ENCODE measurements at places on chromosomes 11 and 22. TPM values are rescaled to one million over a fixed set of nuclear protein-coding genes. Genes with fewer than 3 reads are reported as not detected.

GRCh38 chr11:17770048-17770652 lies 35.6 kb downstream of the KCNC1 start:
- peak; percentile 58 for ATAC-seq

DNA sequence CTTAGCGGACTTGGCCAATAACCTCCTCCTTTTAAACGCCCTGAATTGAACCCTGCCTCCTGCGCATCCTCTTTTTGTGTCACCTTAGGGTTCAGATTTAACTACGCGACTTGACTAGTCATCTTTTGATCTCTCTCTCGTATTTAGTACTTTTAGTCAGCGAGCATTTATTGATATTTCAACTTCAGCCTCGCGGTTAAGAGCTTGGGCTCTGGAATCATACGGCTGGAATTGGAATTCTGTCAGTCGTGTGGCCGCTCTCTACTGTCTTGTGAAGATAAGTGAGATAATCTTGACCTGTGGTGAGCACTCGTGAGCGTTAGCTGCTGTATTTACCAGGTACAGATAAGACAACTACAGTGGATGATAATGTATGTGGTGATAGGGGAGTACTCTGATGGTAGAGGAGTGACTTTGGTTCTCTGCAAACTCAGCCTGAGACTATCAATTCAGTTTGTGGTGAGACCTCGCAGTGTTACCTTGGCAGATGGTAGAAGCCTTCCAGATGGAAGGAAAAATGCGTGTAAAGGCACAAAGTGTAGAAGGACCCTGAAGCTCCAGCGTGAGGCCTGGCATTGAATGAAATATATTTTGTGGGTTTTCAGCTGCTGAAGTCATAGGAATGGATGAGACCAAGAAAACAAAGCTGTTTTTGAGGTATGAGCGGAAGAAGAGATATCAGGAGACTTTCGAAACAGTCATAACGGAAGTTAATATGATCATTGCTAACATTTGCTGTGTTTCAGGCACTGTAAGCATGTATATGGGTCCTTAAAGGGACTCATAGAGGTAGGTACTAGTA lies 682 bp downstream of the ATM start:
- ATAC-seq = no peak

The WBP2NL gene
- 0.60 TPM for total RNA-seq

- peak; percentile 96 for ATAC-seq
Observed at GRCh38 chr11:363948-364761, 5.1 kb upstream of the B4GALNT4 start.

- no peak for ATAC-seq
Observed at GRCh38 chr11:68950762-68951161, 30.0 kb downstream of the MRGPRD start.

- ATAC-seq = no peak
Observed at GRCh38 chr11:43397251-43397650, 38.5 kb downstream of the TTC17 start.

The PLAAT5 gene
- total RNA-seq = 0.16 TPM

DNA sequence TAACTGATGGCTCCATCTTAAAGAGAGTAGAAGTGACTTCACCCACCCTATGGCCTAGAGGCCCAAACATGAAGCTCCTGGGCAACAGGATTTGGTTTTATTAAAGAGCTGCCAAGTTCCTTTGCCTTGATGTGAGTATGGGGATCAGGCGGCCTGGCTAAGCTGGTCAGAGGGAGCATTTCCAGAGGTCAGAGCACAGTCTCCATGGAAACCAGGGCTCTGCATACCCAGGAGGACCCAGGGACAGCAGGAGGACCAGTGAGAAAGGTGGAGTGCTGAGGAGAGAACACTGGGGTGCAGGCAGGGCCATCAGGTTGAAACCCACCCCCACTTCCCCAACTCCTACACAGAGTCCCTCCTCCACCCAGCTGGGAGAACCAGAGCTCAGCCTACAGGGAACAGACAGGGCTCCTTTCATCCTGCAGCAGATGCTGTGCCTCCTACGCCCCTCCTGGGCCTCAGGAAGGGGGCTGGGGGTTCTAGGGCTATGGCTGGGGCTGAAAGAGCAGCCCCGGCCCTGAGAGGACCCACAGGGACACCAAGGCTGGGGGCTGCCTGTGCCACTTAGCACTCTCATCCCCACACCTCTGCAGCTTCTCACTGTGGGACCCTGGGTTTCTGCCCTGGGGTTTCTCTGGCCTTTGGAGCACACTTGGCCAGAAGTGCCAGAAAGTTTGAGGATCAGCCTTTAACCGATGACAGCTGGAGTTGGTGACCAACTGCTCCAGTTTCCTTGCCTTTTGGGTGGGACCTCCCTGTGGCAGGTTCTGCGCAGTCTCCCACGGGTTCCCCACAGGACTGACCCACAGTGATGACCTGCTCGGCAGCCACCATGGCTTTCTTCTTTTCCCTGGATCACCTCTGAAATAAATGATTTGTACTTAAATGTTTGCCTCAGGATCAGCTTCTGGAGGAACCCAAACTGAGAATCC lies 13.8 kb upstream of the P2RY6 start:
- peak; percentile 21 for ATAC-seq

DNA sequence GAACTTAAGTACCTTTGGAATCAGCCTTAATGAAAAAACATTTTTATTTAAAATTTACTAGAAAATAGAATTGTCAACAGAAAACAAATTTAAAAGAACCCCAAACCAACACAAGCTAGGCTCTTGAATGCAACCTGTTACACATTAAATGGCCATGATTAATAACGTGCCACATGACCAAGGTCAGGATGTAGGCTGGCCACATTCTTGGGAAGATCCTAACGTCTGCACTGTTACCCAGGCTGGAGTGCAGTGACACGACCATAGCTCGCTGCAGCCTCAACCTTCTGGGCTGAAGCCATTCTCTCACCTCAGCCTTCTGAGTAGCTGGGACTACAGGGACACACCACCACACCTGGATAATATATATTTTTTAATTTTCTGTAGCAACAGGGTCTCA lies 126.4 kb upstream of the APOA1 start:
- ATAC-seq = peak; percentile 20

- ATAC-seq = no peak
Observed at GRCh38 chr11:92070026-92070889, 154.4 kb upstream of the FAT3 start.

DNA sequence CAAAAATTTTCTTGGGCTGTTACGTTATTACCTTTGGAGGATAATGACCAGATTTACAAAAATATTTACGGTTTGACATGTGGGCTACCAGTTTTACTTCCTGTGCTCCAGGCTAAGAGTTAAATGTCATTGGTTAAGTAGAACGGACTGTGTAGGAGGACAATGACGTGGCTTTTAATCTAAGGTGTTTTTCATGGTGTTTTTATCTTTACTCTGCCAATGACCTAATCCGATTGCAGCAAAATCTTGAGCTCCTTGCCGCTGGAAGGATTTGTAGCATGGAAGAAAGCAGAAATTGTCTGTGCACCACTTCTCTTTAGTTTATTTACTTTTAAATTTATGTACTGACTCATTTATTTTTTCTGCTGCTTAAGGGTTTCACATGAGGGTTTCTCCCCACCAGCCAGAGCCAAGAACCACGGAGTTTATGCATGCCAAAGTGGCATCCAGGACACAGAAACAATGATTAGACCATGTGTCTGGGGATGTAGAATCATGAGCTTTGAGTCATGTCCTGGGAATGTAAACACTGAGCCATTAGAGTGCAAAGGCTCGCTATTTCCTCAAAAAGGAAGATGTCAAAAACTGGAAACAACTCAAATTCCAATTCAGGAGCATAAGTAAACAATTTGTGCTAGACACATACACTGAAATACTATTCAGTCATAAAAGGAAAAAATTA lies 1.9 kb upstream of the CARD16 start:
- ATAC-seq = peak; percentile 67

DNA sequence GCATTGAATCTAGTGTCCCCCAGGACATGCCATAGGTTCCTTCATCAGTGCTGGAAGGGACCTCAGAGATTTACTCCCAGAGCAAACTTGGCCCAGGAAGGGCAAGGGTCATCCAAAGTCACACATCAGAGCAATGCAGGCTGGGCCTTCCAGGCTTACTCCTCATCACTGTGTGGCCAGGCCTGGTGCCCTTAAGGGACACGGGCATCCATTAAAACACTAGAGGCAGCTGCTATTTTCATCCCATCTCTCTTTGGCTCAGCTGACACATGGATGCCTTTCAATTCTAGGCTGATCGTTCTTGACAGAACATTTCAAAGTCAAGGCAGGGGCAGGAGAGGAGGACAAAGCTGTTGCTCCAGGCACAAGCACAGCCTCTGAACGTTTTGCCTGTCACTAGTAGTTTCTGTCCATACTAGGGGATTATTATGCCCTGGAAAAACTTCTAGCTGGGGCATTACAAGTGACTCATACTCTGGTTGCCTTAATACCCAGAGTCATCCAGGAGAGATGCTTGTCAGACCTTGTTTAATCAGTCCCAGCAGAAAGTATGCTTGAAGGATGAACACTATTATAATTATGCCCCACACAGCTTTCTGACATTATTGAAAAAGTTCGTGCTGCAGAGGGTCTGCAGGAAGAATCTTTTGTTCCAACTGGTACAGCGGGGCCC lies 240.3 kb downstream of the TENM4 start:
- ATAC-seq = peak; percentile 35

- ATAC-seq = no peak
Observed at GRCh38 chr11:35672608-35673007, 10.0 kb downstream of the TRIM44 start.

DNA sequence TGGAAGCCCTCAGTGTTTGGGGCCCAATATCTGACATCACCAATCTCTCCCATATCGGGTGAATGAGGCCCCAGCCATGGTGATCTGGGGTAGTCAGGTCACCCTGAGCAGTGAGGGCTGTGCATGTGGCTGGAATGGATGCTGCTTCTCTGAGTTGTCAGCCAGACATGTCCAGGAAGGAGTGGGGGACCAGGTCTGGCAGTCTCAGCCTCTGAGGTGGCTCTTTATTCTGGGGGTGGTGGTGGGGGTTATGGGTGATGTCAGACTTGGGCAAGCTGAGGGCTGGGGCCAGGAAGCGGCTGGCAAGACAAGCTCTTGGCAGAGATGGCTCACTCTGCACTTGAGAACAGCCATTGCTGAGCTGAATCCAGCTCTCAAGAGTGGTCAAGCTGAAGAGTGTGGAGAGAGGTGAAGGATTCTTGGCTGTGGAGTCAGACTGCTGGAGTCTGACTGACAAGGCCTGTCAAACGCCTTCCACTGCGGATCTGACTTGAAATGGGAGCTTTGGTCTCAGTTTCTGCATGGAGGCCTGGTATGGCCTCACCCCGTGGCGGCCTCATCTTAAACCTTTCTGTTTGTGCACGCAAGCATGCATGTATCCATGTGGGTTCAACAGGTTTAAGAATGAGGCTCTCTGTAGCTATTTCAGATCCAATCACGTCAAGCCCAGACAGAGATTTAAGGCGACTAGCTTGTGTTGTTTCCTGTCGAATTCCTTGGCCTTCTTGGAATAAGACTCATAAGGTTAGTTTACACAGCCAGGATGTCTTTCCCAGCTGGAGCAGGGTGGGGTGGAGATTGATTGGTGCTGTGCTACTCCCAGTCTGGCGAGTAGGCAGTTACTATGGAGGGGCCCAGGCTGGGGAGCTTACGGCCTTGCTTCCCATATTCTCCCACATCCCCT lies 83.9 kb upstream of the TIMP3 start:
- ATAC-seq = peak; percentile 51

The MOV10L1 gene
- total RNA-seq = 0.12 TPM

DNA sequence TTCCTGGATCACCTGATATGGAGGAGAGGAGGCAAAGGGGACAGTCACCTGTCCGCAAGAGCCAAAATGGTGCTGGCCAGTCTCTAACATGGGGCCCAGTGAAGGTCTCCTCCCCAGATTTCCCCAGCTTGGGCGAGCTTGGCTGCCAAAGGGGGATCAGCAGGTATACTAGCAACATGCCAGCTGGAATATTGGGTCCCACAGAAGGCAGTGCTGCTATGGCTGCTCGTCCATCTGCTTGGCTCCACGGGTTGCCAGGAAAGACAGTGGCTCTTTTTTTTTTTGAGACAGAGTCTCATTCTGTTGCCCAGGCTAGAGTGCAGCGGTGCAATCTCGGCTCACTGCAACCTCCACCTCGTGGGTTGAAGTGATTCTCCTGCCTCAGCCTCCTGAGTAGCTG lies 12.7 kb upstream of the KAT5 start:
- no peak for ATAC-seq

DNA sequence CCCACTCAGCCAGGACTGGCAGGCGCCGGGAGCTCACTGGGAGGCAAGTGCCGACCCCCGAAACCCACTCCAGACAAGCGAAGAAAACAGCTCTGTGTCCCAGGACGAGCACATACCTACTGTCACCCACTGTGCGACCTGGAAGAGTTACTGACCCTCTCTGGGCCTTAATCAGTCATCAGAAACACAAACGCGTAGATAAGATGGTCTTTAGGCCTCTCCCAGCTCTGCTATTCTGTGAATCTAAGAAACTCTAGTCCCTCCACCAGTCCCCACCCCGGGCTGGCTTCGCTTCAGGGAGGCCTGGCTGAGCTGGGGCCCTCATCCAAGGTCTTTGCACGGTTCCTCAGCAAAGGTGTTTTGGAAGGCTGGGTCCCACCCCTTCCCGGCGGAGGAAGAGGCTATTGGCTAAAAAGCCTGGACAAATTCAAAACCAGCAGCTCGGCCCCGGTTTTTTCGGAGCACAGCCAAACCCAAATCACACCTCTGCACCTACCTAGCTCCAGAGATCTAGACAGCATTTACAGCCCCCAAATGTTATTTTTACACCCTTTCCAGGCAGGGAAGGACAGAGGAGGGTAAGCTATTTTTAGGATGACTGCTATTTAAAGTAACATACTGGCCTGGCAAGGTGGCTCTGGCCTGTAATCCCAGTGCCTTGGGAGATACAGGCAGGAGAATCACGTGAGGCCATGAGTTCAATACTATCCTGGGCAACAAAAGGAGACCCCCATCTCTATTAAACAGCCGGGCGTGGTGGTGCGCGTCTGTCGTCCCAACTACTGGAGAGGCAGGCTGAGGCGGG lies 13.2 kb upstream of the HDHD5 start:
- peak; percentile 16 for ATAC-seq

The SCARF2 gene
- total RNA-seq = 0.48 TPM

The OR8G5 gene
- total RNA-seq = not detected

GRCh38 chr22:46965555-46966494 lies 203.4 kb downstream of the TBC1D22A start:
- no peak for ATAC-seq

DNA sequence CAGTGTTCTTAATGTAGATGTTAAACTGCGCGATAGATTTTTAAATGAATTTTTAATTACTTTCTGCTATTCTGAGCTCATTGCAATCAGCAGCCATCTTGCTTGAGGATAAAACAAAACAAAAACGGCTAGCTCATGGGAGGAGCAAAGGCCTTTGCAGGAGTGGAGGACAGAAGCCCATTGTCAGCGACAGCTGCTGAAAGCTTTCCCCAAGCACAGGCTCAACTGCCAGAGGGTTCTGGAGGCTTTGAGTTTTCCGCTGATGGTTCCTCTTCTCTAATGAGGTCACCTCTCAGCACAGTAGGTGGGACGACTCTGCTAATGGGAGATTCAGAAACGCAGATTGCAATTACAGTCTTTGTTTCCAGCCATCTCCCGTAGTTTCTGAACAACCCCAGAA lies 167.1 kb upstream of the TTC12 start:
- ATAC-seq = no peak

The PRDM11 gene
- 5.7 TPM for total RNA-seq

All from esophagus mucosa (tissue), 1 donor.